Neuronal stem cell (in vitro differentiated cells): ENCODE measurements at places on chromosomes 12 and 14.

- no peak for DNase-seq
Measured at GRCh38 chr12:68781728-68782127, 26.2 kb upstream of the MDM2 start.

DNA sequence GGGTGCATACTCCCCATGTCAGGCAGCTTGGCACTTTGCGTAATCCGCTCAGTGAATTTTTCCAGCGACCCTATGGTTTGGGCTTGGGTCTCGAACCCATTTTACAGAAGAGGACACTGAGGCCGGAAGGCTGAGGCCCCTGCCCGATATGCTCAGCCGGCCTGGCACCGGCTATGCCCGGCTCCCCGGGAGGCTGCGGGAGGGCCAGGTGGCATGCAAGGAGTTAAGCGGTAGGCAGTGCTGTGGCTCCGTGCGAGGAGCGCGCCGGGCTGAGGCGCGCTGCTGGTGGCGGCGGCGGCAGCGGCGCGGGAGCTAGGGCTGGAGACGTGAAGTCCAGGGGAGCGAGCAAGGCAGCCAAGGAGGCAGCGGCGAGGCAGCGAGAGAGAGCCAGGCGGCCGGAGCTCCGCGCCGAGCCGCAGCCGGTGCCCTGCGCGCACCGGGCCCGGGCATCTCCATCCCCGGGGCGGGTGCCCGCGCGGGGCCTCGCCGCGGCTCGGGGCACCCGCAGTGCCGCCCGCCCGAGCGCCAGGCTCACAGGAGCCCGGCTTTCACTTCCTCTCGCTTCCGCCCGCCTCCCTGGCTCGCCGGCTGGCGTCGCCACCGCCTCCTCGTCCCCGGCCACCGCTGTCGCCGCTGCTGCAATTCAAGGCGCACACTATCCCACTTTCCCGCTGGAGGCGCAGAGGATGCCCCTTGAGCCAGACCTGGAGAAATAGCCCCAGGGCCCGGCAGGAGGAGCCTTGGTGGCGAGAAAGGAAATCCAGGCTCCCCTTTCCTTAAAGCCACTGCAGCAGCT lies at the start of gene WSCD2:
WSCD2 (plus strand) TSS at position 272 of the 796 bp plus-strand sequence. CDS start 66,545 bp downstream, outside the sequence.
- peak; percentile 87 for DNase-seq

- DNase-seq: no peak
Measured at GRCh38 chr14:74616996-74617700, 5.1 kb upstream of the LTBP2 start.

DNA sequence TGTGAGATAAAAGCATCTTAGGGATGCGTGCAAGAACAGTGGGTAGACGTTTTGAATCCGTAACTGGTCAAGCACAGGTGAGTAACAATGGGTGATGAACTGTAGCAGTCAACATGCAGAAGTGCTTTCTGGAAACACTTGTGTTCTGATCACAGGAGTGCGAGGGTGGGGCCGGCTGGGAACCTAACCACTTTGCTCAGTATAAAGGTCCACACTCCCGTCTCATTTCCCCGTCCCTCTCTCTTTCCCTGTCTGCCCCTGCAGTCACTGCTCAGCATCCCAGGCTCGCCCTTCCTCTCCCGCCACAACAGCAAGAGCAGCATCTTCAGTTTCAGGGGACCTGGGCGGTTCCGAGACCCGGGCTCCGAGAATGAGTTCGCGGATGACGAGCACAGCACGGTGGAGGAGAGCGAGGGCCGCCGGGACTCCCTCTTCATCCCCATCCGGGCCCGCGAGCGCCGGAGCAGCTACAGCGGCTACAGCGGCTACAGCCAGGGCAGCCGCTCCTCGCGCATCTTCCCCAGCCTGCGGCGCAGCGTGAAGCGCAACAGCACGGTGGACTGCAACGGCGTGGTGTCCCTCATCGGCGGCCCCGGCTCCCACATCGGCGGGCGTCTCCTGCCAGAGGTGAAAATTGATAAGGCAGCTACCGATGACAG lies 127.1 kb downstream of the FIGNL2 start:
- peak; percentile 42 for DNase-seq

GRCh38 chr12:90682398-90682797 lies 272.6 kb downstream of the CCER1 start:
- no peak for DNase-seq

DNA sequence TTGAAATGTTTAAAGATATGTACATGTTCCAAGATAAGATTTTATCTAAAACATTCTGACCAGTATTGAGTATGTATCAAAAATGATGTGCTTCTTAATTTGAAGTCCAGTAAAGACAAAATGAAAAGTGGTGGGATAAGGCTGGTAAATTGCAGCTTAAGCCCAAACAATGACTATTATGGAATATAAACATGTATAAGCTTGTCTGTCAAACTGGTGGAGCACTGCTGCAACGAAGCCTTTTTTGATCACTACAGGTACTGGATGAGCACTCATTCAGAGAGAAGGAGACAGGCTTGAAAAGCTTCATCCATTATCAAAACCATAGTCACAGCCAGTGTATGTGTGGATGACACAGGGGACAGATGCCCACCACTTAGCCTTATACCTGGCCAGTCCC lies 138.4 kb downstream of the ATP23 start:
- no peak for DNase-seq

DNA sequence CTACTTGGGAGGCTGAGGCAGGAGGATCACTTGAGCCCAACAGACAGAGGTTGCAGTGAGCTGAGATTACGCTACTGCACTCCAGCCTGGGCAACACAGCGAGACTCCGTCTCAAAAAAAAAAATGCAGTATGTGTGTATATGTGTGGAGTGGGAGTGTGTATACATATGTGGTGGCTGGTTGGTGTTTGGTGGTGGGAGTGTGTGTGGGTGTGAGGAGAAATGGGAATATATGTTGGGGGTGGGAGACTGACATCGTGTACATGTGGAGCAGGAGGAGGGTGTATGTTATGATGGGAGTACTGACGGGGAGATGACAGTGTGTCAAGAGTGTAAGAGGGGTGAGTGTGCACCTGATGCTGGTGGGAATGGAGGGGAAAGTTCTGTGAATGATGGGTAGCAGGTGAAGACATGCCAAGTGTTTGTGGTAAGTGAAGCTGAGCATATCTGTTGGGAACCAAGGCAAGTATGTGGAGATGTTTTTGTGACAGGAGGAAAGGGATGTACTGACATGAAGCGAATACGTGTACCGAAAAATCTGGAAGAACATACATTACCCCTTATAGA lies 4.2 kb downstream of the PNMA1 start:
- DNase-seq: no peak

GRCh38 chr12:40988824-40989223 lies 199.3 kb upstream of the PDZRN4 start:
- no peak for DNase-seq

- DNase-seq: no peak
Measured at GRCh38 chr12:104680070-104680469, 223.3 kb downstream of the CHST11 start.

- no peak for DNase-seq
Measured at GRCh38 chr12:13154831-13155230, 41.7 kb upstream of the EMP1 start.

DNA sequence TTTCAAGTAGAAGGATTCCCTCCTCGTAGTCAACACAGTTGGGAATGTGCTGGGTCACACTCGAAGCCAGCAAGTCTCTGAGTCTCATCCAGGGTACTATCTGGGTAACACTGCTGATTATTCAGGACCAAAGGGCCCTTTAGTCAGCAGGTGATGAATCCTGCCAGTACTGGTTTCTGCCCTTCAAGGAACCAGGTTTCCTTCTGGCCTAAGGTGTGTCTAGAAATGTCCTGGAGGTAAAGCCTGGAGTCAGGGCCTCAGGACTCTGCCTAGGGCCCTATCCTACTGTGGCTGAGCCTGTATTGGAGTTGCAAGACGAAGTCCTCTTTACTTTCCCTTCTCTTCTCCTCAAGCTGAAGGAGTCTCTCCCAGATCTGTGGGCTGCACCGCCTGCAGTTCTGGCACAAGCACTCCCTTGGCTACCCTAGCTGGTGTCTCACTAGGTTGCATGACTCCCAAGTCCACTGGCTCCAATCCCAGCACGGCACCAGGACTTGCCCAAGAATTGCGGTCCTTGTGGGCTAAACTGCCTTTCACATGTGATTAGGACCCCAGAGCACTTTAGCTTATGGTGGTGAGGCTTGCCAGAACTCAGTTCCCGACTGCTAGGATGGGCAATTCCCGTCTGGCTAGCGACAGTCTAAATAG lies 193.7 kb upstream of the PDE3A start:
- DNase-seq: no peak

GRCh38 chr14:23984891-23985602 lies 3.7 kb upstream of the DHRS4L2 start:
- DNase-seq: no peak

DNA sequence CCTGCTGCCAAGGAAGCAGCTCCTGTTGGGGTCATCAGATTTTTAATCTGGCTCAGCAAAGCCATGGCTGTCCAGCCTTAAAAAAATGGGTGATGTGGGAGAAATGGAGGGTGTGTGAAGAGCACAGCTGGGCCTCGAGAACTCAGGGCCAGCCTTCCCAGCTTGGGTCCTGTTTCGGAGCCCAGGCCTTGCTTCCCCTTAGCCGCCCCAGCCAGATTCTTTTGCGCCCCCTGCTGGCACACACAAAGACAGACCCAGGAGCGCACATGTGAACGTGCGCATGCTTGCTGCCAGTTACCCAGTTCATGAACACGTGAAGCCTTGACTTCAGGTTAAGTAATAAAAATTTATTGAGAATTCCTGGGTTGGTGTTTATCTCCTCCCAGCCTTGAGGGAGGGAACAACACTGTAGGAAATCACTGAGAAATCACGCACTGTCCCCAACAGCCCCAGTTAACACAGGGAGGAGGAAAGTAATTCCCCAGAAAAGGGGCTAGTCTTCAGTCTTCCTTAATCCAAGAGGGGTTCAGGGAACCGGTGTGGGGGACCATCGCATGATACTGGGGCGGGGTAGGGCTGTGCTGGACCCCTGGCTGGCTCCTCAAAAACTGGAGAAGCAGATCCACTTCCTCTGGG lies 5.3 kb downstream of the PHB2 start:
- DNase-seq: peak; percentile 81

- no peak for DNase-seq
Measured at GRCh38 chr14:96683562-96684289, 113.5 kb upstream of the VRK1 start.

DNA sequence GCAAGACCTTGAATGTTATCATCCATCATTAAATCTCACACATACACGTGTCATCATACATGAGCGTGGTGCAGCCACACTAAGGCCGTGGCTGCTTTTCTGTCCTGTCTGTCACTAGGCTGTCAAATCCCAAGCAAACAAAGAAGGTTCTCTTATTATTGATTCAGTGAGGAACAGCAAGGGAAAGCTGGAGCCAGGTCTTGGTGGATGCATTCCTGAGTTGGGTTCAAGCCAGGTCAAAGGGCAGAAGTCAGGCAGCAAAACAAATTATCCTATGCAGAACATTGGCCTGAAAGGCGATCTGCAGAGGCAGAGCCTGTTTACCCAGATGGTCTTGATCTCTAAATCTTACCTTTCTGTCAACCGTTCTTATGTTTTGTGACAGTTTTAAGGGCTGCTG lies 252.3 kb downstream of the NEDD1 start:
- no peak for DNase-seq

- DNase-seq: no peak
Measured at GRCh38 chr14:79540394-79540793, 670.9 kb downstream of the DIO2 start.

DNA sequence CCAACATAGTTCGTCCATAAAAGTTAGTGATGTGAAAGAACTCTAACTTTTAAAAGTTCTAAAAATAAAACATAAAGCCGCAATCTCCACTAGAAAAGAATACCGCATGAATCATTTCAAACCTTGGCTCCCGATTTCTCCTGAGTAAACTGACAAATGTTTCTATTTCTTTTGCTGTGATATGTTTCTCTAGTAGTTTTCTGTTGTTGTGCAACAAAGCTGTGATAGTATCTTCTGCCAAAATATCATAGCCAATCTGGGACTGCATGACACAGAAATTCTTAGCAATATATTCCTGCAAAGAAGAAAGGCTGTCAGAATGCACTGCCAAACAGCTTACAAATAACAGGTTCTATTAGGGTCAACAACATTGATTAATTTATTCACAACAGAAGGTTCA lies 174.0 kb downstream of the ITPR2 start:
- DNase-seq: no peak

- DNase-seq: peak; percentile 75
Measured at GRCh38 chr14:31893221-31893757, 183.8 kb upstream of the ARHGAP5 start.

GRCh38 chr14:74652541-74652940 lies 40.5 kb upstream of the LTBP2 start:
- DNase-seq: no peak

DNA sequence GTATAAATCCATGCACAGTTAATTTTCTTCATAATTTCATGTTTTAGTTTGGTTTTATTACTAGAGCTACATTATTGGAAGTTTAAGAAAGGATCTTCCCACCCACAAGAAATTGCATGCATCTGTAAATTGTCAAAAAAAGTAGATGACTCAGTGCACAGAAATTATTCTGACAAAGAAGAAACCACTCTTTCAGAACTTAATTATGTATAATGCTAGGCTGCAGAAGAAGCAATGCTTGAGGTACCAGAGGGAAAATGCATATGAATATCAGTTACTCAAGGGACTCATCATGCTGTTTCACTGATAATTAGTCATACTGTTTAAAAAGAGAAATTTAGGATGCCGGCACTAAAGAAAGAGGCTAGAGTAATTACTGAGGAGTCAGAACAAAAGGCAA lies 147.0 kb downstream of the SLC16A7 start:
- DNase-seq: no peak

DNA sequence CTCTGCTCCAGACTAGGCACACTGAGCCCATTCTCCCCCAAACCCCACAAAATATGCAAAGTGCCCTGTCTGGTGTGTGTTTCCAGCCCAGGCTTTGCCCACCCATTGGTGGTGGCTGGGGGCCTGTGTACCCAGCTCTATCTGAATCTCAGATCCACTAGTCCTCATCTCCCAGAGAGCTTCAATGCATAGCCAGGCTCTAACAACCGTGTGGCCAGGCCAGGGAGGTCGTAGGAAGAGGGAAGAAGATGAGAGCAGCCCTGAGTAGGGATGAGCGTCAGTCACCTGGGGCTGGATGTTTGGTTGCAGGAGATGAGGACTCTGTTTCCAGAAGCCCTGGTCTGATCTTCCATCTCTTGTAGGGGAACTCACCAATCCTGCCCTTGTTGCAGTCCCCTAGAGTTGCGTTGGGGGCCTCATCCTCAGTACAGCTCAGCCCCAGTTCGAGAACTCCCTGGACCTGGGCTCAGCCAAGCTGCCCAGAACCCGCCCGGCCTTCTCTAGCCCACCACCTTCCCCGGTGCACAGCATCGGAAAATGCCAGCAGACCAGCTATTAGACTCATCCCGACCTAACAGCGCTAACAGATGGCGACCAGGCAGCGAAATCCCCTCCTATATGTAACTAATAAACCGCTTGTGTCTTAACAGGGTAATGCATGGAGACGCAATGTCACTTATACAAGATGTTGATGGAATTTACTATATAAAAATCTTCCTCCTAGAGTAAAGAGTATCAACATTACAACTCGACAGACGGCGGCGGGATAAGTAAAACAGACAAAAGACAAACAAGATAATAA lies 3.2 kb upstream of the LHX5 start:
- no peak for DNase-seq
